NCI-H1105 treated with DMSO at 0.1 percent for 48 hours (cell line): ENCODE measurements at places on chromosomes 16 and 17.

DNA sequence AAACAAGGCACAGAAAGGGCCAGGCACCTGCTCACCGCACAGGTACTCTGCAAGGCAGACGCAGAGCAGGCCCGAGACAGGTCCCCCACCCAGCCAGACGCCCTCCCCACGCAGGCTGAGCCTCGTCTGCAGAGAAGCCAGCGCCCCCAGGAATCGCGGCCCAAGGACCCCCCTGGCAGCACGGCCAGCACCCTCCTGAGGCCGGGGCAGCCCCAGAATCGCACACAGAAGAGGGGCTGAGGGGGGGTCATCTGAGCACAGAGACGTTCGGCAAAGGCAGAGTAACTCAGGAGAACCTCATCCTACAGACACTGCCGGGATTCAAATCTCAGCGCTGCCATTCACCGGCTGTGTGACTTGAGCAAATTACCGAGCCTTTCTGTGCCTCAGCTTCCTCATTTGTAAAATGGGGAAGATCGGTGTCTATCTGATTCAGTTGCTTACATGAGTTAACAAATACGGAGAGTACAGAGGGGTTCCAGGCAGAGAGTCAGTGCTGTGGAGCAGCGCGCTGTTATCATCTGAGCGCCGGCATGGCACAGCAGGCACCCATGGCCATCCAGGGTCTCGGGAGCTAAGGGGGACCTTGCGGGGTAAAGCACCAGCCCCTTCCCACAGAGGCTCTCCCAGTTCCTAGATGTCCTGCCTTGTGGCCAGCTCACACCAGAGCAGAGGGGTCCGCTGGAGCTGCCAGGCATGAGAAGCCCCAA is 10.4 kb downstream of the EMC6 start:
- DNase-seq = no peak

DNA sequence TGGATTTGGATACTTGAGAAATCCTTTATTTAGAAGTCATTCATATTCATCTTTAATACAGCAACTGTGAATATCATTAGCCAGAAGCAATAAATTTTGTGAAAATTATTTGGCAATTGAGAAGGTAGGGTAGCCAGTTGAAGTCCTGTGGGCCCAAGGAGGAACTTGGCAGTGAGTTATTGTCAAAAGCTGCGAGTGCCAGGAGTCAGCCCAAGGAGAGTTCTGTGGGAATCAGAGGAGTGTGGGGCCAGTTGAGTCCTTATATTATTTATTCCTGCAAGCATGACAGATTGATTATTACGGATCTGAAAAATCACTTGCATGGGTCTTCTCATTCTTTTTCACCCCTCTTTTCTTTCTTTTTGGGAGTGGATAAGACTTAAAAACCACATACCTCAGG is 38.3 kb downstream of the PRKCA start:
- DNase-seq = no peak

GRCh38 chr17:67046398-67046797 is 2.0 kb downstream of the CACNG1 start:
- DNase-seq = no peak

- peak; percentile 29 for DNase-seq
These were observed at the start of gene EDC4 for GRCh38 chr16:67872631-67873434. TSS of gene EDC4 (plus strand) at chr16:67873052. CDS start at chr16:67873262, 210 bp downstream.

DNA sequence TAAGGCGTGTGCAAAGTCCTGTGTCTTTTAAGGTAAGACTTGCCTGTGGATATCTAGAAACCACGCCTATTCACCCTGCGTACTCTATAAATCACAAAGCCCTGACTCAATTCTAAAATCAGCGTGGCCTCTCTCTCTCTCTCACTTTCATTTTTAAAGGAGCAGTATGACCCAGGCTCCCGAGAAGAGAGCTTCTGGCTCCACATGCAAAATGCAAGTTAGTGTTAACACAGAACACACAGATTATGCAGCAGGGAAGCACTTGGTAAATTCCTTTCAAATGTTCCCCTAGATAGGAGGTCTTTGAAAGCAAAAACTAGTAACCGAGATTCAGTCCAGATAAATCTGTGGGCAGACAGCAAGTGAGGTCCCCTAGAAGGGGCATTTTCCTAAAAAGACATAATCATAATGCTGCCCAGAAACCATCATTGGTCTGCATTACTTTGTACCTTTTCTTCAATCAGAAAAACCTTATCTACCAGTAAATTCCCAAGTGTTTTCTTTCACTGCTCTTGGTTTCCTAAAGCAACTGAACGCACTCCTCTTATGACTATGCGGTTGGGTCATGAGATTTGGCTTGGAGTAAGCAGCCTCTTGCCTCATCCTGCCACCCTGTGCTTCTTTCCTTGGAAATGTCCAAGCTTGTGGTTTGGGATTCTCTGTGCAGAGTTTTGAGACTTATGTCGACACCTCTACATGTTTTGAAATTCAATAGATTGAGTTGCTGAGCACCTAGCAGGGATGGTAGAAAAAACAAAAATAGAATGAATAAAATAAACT is 31.7 kb upstream of the KCNJ2 start:
- no peak for DNase-seq

GRCh38 chr17:4247361-4247970 is 16.3 kb downstream of the ANKFY1 start:
- no peak for DNase-seq

DNA sequence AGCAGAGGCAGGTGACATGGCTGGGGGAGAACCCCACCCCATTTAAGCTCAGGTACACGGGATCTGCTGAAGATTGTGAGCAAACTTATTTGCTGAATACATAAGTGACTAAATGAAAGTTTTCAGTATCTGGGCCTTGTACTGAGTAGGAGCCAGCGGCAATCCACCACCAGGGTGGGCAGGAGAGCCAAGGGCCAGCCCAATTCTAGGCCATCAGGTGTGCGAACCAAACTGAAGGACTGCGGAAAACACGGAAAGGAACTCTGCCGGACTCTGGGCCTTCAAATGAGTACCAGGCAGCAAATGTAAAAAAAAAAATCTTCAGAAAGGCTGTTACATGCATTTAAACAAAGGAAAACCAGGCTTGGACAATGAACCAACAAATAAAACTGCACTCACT is 19.7 kb downstream of the ARHGAP17 start:
- DNase-seq = no peak

- DNase-seq = no peak
These were observed 36.9 kb downstream of the CIBAR2 start for GRCh38 chr16:85075236-85075924.

- no peak for DNase-seq
These were observed 189.7 kb upstream of the SDK2 start for GRCh38 chr17:73833775-73834488.

DNA sequence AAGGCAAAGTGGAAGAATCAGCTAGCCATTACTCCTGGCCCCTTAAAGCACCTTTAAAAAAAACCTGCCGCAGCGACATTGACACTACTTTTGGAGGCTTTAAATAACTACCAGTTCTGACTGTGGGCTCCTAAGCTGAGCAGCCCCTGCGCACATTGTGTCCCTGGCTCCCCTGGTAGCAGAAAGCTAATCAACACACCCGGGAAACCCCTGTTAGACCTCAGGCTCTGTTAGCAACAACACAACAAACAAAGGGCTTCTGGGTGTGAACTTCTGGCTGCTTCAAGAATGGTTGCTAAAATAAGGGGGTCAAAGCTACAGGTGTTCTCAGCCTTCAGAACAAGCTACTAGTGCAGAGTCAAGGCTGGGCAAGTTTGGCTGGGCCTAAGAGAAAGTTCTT is 83.6 kb downstream of the TMEM100 start:
- DNase-seq = no peak
